Ascending aorta (tissue), 2 donors: ENCODE measurements at places on chromosomes 12 and 14. TPM values are rescaled to one million over a fixed set of nuclear protein-coding genes. Genes with fewer than 3 reads are reported as not detected.
A peak's percentile ranks its signal among the peaks of the same experiment; 100 is the strongest.

GRCh38 chr12:79296133-79296532, 394.6 kb downstream of the PAWR start:
- no peaks in the 10 kb centered on the region for H3K4me1 ChIP-seq
- no peaks in the 10 kb centered on the region for H3K36me3 ChIP-seq
- no peak overlapping the region for H3K27ac ChIP-seq
- H3K4me3 ChIP-seq, result no peak overlapping the region
- no peaks in the 10 kb centered on the region for H3K27me3 ChIP-seq

DNA sequence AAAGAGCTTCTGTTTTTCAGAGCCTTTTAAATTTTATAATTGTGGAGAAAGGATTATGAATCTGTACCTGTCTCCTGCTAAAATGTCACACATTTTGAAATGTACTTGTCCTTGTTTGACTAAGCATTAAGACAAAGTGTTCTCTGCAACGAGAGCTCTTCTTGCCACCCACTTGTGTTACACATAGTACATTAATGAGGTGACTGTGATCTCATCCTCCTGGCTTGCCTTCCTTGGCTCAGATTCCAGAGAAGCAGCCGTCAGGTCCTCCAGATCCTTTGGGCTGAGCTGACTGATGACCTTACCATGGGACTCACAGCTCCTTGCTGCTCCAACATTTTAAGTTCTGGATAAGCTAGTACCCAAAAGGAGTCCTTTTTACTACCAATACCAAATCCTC, 81.4 kb downstream of the BBS10 start:
- no peaks in the 10 kb centered on the region for H3K27me3 ChIP-seq
- no peaks in the 10 kb centered on the region for H3K4me1 ChIP-seq
- H3K4me3 ChIP-seq, result no peak overlapping the region
- DNase-seq, result no peak
- no peaks in the 10 kb centered on the region for H3K36me3 ChIP-seq
- H3K27ac ChIP-seq, result no peak overlapping the region

DNA sequence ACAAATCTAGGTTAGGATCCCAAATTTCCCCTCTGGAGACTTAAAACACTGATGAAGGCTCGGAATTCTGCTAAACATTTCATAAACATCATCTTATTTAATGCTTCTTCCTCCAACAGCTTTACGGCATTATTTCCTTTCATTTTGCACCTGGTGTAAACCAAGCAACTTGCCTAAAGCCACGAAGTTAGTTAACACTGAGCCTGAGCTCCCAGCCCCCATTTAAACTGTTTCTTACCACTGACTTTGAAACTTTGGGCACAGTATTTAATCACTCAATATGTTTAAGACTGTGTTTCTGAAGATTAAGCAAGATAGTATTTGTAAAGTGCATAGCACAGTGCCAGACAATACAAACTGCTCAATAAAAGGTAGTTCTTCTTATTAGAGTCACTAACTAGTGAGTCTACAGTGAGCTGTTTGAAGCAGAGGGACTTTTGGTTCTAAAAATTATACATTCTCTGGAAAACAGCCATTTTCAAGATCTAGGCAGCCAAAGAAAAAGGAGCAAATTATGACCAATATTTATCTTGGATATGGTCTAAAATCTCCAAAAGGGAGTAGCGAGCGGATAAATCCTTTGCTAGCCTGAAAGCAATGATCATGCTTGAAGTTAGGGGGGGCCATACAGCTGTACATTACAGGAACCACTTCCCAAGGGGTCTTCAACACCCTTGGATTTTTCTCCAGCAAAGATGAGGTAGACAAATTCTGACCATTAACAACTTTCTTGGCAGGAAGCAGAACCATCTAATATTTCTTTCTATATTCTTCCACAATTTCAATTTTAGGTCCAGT, 4.0 kb downstream of the EGLN3 start:
- peak overlapping the region; percentile 35 for H3K4me3 ChIP-seq
- no peaks in the 10 kb centered on the region for H3K27me3 ChIP-seq
- H3K36me3 ChIP-seq, result no peaks in the 10 kb centered on the region
- H3K27ac ChIP-seq, result peak overlapping the region; percentile 56
- peaks cover 13% of the 10 kb centered on the region for H3K4me1 ChIP-seq
- no peak for DNase-seq

GRCh38 chr12:27521066-27521465, 2.9 kb upstream of the PPFIBP1 start:
- no peaks in the 10 kb centered on the region for H3K27me3 ChIP-seq
- DNase-seq, result no peak
- H3K36me3 ChIP-seq, result no peaks in the 10 kb centered on the region
- H3K27ac ChIP-seq, result no peak overlapping the region

DNA sequence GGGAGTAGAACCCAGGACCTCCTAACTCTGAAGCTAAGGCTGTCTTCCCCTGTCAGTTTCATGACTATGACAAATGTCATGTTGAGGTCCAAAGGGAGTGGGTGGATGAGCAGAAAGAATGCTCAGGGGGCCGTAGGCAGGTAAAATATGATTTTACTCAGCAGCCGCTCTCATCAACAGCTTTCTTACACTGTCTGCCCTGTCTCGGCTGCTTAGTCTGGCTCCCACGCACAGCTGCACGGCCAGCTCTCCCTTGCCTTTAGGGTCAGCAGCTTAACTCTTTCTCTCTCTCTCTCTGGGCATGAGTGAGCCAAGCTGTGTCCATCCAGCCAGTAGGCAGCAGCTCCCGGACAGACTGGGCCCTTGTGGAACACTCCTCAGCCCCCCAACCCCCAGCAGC, 95.2 kb downstream of the GCH1 start:
- no peak overlapping the region for H3K27ac ChIP-seq
- peaks cover 7% of the 10 kb centered on the region for H3K4me1 ChIP-seq
- no peak for DNase-seq
- H3K27me3 ChIP-seq, result no peaks in the 10 kb centered on the region
- H3K36me3 ChIP-seq, result no peaks in the 10 kb centered on the region

- peaks cover 37% of the 10 kb centered on the region for H3K36me3 ChIP-seq
- peaks cover 48% of the 10 kb centered on the region for H3K4me1 ChIP-seq
- H3K27ac ChIP-seq, result peak overlapping the region; percentile 1
Measured at GRCh38 chr12:103810111-103810510, 30.9 kb downstream of the NT5DC3 start.

- peaks cover 65% of the 10 kb centered on the region for H3K4me1 ChIP-seq
- H3K4me3 ChIP-seq, result no peak overlapping the region
- no peak overlapping the region for H3K27ac ChIP-seq
- peaks cover 6% of the 10 kb centered on the region for H3K36me3 ChIP-seq
- DNase-seq, result no peak
Measured at GRCh38 chr14:95503365-95504134, 12.9 kb downstream of the SYNE3 start.

DNA sequence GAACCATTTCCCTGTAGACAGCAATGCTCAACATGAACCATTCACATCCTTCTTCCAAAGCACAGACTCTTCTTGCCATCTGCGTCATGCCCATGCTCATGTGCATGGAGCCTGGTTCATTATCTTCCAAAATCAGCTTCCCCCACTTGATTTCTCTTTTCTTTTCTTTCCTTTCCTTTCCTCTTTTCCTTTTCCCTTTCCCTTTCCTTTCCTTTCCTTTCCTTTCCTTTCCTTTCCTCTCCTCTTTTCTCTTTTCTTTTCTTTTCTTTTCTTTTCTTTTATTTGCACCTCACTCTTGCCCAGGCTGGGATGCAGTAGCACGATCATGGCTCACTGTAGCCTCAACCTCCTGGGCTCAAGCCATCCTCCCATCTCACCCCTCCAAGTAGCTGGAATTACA, 37.5 kb downstream of the WIF1 start:
- H3K4me3 ChIP-seq, result no peak overlapping the region
- DNase-seq, result no peak
- H3K27ac ChIP-seq, result no peak overlapping the region
- no peaks in the 10 kb centered on the region for H3K4me1 ChIP-seq
- H3K27me3 ChIP-seq, result no peaks in the 10 kb centered on the region

GRCh38 chr12:79927772-79928474, 7.0 kb downstream of the PPP1R12A start:
- no peak overlapping the region for H3K4me3 ChIP-seq
- no peak for DNase-seq
- no peaks in the 10 kb centered on the region for H3K36me3 ChIP-seq
- peaks cover 36% of the 10 kb centered on the region for H3K4me1 ChIP-seq
- H3K27ac ChIP-seq, result peak overlapping the region; percentile 14

SDSL gene
- 11.0 TPM for total RNA-seq

TMTC1 gene
- 176 TPM for total RNA-seq

ALDH1L2 gene
- total RNA-seq, result 68.9 TPM

SMCO2 gene
- total RNA-seq, result not detected

TTC9 gene
- total RNA-seq, result not detected
